NCI-H510A (cell line): ENCODE measurements at places on chromosomes 1 and 21.
A peak's percentile ranks its signal among the peaks of the same experiment; 100 is the strongest.

DNA sequence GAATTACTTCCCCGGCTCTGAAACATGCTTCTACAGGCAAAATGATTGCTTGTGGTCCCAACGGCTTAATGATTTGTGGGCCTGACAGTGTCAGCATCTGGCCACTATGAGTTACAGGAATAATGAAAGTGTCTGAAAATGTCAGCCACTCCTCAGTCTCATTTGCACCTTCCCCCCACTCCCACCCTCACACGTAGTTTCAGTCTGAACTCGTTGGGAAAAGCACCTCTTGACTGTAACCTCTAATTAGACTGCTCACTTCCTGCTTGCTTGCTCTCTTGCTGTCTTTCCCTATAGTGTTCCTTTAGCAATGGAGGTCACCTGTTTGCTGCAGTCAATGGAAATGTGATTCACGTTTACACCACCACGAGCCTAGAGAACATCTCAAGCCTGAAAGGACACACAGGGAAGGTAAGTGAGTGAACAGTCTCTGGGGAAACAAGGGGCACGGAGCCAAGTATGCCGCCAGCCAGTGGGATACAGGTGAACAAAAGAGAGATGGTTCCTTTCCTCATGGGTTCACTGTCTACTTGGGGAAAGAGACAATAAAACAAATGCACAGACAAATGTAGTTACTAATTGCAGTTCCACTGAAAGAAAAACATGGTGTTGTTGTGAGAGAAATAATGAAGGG, 27.1 kb downstream of the CFAP57 start:
- peak; percentile 79 for DNase-seq

DNA sequence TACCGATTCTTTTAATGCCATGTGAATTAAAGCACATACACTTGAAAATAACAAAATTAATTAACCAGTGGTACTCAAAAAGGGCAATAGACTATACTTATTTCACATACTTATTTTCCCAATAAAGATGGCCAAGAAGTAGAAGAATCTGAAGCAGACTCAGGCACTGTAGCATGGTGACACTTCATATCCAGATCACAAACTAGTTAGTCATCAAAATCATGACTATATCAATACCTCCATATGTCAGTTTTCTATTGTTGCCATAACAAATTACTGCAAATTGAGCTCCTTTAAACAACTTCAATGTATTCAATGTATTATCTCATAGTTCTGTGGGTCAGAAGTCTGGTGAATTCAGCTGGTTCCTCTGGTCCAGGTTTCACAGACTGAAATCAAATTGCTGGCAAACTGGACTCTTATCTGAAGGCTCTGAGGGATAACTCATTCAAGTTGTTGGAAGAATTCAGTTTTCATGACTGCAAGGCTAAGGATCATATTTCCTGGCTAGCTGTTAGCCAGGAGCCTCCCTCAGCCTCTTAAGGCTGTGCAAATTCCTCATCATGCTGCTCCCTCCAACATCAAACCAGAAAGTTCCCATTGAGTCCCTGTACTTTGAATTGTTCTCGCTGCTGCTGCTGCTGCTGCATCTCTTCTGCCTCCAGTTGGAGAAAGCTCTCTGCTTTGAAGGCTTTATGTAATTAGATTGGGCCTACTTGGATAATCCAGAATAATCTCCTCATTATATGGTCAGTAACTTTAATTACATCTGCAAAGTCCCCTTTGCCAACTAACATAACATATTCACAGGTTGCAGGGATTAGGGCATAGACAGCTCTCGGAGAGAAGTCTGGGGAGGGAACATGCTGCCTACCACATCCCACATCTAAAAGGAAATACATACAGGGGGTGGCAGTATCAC, 91.5 kb downstream of the MRPL39 start:
- DNase-seq: no peak

GRCh38 chr1:56448529-56449300, 130.6 kb downstream of the PLPP3 start:
- DNase-seq: no peak

DNA sequence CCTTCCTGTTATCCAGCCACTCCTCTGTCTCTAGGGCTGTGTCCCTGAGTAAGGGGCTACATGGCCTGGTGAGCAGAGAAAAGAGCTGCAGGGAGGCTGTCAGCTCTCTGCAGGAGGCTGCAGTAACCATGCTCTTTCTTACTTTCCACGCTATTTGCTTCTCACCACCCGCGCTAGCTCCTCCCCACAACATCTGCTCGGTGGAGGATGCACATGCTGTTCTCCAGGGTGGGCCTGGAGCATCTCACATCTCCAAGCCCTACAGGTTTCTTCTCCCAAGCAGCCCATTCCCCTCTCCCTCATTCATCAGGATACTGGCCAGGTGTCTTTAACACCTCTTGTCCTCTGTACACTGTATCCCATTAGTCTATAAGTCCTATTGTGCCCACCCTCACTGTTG, 103.8 kb downstream of the IER5 start:
- DNase-seq: no peak

GRCh38 chr1:153922076-153922971, 448 bp downstream of the GATAD2B start:
- peak; percentile 65 for DNase-seq

- DNase-seq: no peak
These were observed 23.1 kb downstream of the CD53 start for GRCh38 chr1:110896090-110896489.

GRCh38 chr1:205447457-205448341, 8.1 kb downstream of the BLACAT1 start:
- DNase-seq: no peak

- no peak for DNase-seq
These were observed at the start of gene FABP3 for GRCh38 chr1:31373056-31373896. TSS of gene FABP3 (minus strand) at chr1:31373076. CDS start at chr1:31373014, 62 bp downstream.

DNA sequence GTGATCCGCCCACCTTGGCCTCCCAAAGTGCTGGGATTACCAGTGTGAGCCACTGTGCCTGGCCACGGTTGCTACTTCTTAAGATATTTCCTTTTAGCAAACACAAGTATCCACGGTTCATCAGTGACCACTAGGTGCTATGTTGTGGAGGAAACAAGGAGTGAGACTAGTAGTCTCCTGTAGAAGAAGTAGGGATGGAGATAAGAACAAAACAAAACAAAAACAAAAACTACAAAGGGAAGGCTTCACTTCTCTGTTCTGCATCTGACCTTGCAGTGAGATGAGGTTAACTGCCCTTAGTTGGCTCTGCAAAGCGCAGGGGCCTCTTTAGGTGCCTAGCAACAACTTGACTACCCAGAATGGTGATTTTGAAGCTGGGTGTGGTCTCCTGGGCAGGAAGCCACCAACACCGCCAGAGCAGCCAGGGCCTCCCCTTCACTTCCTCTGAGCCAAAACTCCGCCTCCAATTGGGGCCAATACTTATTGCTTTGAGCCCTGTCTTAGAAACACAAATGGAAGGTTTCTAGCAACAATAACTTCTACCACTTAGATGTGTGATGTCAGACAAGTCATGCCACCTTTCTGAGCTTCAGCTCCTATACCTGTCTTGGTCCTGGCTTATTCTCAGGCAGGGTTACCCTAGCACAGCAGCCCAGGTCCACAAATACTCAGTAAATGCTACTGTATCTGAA, 12.8 kb upstream of the CDC42 start:
- peak; percentile 77 for DNase-seq

DNA sequence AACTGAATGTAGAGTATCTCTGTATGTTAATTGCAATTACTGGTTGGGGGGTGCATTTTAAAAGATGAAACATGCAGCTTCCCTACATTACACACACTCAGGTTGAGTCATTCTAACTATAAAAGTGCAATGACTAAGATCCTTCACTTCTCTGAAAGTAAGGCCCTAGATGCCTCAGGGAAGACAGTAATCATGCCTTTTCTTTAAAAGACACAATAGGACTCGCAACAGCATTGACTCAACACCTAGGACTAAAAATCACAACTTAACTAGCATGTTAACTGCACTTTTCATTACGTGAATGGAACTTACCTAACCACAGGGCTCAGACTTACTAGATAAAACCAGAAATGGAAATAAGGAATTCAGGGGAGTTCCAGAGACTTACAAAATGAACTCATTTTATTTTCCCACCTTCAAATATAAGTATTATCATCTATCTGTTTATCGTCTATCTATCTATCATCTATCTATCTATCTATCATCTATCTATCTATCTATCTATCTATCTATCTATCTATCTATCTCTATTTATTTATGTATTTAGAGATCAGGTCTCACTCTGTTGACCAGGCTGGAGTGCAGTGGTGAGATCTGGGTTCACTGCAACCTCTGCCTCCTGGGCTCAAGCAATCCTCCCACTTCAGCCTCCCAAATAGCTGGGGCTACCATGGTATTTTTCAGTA, 47.8 kb downstream of the CHML start:
- DNase-seq: no peak

DNA sequence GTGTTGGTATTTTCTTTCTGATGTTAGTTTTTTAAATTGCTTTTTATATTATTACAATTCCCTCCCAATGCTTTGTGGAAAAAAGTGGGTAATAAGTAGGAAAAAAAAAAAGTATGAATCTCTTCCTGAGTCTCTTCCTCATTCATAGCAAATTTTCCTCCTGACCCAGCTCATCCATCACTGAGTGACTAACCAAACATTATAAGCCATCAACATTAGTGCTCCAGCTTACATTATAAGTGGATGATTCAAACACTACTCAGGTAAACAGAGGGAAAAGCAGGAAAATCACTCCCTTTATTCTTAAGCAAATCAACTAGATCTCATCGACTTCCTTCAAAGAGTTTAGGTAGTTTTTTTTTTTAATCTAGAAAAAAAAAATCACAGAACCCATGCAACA, 15.4 kb upstream of the SAMD13 start:
- no peak for DNase-seq

GRCh38 chr1:194533641-194534040, 1347.2 kb upstream of the B3GALT2 start:
- DNase-seq: no peak

DNA sequence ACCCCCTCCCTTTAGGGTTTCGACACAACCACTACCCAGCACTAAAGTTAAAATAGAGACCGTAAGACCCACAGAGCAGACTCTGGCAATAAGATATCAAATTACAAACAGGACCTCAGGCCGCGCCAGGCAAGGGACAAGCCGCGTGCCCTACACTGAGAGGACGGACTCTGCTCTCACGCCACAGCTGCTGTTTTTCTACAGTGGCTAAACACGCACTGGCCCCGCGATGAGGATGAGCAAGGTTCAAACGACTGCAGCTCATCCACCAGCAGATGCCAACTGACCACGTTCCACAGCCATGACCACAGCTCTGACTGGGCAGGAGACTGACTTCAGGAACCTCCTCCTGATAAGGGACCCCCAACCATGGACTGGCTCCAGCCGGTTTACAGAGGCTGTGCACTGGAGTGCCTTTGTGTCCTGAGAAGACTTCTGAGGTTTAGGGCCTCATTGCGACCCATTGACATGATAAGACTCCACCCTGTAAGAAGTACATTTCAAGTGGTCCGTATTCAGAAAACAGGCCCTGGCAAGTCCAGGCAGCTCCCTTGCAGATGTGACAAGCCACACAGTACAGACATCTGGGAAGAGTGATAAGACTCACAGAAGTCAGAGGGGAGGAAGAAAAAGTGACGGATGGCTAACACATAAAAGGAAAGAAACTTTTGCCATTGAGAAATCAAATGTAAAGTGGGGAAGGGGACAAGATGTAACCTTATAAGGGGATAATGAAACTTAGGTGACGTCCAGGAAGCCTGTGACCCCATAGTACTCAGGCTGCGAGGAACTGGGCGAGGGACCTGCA, 1.5 kb upstream of the KRTAP10-6 start:
- DNase-seq: peak; percentile 17

DNA sequence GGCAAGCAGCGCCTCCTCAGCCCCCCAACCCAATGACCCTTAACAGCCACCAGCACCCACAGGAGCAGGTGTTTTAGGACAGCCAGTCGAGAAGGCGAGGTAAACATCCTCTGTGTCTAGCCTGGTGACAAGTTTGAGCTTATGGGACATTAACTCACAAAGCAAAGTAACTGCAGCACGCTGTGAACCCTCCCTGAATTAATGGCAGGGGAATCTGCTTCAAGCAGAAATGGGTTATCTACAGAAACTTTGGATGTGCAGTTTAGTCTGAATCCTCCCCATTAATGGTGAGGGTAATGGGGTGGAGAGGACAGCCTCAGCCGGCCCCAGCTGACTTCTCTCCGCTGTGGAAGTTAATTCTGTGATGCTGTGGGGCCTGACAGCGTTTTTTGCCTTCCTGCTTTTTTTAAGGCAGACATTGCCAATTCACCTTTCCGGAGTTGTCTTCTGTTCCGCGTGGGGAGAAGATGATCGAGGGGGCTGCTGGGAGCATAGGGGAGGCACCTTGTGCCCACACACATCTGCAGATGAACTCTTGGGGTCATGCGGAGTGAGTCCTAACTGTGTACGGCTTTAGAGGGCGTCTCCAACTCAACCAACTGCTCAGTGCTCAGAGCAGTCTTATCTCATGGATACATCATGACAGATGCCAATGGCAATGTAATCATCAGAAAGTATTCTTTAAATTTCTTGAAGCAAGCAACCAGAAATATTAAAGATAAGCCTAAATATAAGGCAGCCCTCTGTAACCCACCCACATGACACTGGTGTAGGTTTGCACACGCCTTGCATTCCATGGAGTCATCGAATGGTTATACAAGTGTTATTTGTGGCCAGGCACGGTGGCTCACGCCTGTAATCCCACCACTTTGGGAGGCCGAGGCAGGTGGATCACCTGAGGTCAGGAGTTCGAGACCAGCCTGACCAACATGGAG, 41.0 kb downstream of the POFUT2 start:
- DNase-seq: no peak

- peak; percentile 36 for DNase-seq
These were observed 18.4 kb upstream of the REG4 start for GRCh38 chr1:119829625-119830024.

- DNase-seq: no peak
These were observed 337.7 kb downstream of the SIPA1L2 start for GRCh38 chr1:232292239-232292638.

DNA sequence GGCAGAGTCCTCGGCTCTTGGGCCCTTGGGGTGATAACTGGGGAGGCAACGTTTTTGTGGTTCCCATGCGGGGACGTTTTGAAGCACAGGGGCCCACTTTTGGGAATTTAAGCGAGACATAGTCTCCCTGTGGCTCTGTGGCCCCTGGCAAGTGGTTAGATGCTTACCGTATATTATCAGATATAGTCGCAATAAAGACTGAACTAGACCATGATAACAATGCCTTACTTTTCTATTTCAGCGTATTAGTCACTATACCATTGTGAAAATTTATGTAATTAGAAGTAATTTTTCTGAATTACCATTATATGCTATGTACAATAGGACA, 538 bp upstream of the RCAN1 start:
- no peak for DNase-seq
